ENCODE measurements at places on chromosomes 11 and 22.

GRCh38 chr11:128707681-128708080 lies 13.8 kb downstream of the FLI1 start:
- DNase-seq, result no peak

DNA sequence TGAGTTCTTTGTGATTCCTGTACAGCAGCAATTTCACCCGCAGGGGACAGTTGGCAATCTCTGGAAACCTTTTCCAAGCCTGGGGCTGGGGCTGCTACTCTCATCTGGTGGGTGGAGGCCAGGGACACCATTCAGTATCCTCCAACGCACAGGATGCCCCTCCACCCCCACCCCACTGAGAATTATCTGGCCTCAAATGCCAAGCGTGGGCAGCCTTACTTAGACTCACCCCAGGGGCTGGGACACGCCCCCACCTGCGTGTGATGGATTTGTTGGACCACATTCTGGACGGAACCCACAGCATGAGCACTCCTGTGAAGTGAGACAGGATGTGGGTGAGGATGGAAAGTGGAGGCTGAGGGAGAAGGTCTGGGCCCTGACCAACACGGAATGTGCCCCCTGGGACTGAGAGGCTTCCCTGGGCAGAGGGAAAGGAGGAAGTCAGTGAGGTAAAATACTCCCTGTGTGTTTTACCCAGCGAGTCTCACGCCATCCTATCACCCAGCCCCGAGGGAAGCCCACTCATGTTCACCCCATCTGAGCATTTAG lies 13.7 kb downstream of the RASD2 start:
- no peak for DNase-seq

- no peak for DNase-seq
Measured at GRCh38 chr11:110134110-110134509, 40.9 kb downstream of the ZC3H12C start.

DNA sequence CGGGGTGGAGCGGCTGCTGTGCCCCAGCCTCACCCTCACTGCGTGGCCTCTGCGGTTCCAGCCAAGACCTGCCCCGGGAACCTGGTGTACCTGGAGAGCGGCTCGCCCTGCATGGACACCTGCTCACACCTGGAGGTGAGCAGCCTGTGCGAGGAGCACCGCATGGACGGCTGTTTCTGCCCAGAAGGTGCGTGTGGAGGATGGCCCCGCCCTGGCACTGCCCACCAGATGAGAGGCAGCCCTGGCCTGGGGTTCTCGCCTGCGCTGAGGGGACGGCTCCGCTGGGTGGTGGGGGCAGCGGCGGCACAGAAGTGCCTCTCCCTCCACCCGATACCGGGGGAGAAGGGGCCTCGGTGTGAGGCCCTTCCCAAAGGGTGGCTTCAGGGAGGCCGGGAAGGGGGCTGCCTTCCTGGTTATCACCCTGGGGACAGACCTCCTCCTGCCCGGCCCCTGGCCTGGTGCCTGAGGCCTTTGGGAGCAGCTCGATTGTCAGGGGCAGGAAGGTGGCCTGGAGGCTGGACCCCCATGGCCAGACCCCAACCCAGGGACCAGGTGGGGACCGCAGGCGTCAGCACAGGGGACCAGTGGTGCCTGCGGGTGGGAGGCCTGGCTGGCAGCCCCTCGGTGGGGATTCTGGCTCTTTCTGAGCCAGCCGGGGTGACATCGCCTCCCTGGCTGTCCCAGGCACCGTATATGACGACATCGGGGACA lies 7.1 kb downstream of the MUC2 start:
- no peak for DNase-seq

GRCh38 chr11:102476812-102477211 lies 24.2 kb upstream of the TMEM123 start:
- no peak for DNase-seq

GRCh38 chr11:117874253-117874909 lies 2.1 kb downstream of the FXYD6 start:
- no peak for DNase-seq

- peak; percentile 33 for DNase-seq
Measured at GRCh38 chr11:18706330-18707243, 8.0 kb downstream of the TMEM86A start.

DNA sequence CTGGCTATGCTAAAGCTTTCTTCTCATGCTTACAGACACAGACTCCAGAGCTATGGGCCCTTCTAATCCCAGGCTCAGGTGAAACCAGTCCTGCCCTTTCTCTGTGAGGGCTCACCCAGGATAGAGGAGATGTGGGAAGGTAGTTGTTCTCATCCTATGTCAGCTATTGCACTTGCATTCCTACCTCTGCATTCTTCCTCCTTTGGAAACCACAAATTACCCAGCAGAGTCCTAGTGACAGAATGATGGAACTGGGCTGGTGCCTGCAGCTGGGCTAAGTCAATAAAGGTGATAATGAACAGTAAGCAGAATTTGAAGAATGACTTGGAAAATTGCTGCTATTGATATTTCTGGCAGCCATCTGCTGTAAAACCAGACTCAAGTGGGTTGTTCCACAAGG lies 560.0 kb downstream of the TMEM135 start:
- DNase-seq, result no peak

GRCh38 chr11:44684859-44685281 lies 41.9 kb upstream of the TSPAN18 start:
- DNase-seq, result no peak

Measured in effector memory CD8-positive, alpha-beta T cell (primary cell).